ENCODE measurements at places on chromosomes 12 and 14.
A peak's percentile ranks its signal among the peaks of the same experiment; 100 is the strongest.

- no peak for DNase-seq
These were observed at the start of gene CACNA1C for GRCh38 chr12:2052826-2053678. Gene CACNA1C, plus strand, starts transcription at chr12:2052987. Its CDS starts 576 bp downstream, at chr12:2053563.

DNA sequence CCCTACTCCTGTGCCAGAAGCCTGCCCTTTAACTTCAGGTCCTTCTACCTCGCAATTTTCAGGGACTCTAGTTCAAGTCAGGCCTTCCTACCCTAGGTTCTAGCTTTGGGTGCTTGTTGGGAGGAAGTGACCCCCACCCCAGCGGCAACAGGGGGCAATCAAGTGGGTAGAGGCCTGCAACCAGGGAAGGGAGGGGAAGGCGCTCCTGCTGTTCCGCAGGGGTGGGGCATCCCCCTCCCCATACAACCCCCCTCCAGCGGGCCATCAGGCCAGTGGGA is 204 bp upstream of the PRPH start:
- DNase-seq = no peak

- DNase-seq = no peak
These were observed 267.9 kb downstream of the BCL11B start for GRCh38 chr14:99004112-99004511.

GRCh38 chr12:119153477-119154434 is 25.0 kb upstream of the HSPB8 start:
- no peak for DNase-seq

DNA sequence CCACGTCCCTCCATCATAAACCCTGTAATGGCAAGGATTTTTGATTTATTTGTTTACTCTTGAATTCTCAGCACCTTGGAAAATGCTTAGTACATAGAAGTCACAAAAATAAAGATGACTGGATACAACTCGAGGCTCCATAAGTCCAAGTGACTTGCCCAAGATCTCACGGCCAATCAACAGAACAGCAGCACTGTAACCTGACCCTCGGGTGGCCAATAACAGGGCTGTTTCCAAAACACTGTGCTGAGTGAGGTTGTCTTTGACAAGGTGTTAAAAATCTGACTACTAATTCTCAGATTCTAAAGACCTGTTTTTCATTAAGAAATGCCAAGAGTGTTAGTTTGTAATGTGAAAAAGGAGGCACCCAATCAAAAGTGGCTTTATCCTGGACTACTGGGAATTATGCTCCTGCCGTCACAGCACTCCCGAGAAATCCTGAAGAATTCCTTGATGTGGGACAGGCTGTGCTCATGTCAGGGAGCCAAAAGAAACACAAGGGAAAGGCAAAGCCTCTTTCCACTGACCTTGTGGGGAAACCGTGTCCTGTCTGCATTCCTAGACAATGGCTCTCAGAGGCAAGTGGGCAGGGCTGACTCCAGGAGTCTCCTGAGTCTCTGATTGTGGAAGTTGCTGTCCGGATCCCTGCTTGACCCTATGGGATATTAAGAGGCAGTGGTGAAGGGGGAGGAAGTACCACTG is 204.7 kb upstream of the PELI2 start:
- DNase-seq = no peak

GRCh38 chr12:89685363-89685972 is 23.2 kb downstream of the ATP2B1 start:
- no peak for DNase-seq

DNA sequence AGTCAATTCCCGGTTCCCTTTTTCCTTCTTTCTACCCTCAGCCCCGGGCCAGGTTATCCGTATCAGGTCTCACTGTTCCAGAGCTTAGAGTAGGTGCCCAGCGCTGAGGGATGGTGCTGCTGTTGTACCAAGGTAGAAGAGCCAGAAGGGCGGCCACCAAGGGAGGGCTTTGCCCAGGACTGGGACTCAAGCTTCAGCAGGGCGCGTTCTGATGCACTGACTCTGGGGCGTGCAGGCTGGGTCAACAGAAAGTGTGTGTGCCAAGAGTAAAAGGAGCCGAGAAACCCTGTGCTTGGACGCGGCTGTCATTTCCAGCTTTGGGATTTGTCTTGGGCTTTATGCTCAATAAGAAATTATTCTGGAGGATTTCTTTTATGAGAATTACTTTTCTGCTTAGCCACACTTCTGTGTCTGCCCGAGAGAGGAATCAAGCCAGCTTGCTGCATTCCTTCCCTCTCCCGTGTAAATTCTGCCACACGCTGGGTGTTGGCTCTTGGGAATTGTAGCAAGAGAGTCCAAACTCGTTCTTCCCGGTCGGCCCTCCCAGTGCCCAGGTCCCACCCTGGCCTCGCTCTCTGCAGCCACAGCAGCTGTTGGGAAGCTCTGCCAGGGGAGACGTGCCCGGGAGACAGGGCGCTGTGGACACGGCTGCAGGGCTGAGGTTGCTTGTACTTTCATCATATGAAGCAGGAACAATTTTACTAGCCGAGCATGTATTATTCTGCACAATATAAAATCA is 98.0 kb downstream of the FBXL14 start:
- DNase-seq = no peak

DNA sequence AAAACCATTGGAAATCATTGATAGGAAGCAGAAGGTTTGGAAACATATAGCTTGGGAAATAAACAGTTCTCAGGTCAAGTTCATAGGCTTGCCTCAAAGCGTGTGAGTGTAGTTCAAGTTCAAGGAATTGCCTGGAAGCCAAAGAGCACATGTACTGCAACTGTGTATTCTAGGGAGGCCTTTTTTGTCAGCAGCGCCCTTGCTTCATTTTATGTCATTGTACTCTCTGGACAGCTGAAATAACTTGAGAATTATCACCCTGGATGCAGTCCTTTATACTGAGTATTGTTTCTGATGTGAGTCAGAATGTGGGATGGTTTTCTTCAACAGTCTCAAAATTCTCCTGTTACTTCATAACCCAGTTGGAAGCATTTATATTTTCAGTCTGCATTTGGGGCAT is 16.0 kb upstream of the EVL start:
- DNase-seq = no peak

DNA sequence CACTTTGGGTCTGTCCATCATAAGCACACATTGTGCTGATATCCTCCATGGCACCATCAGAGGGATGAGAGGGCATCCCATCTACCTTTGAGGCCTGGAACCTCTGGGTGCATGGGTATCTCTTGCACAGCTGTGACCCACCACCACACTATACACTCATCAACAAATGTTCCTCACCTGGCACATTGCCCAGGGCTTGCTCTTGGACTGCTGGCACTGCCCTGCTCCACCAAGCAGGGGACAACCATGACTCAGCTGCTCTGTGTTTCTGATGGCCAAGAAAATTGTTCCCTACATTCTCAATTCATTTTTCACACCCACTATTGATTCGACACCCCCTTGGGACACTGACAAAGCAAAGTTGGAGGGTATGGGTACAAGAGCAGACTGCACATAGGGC is 155.5 kb downstream of the PTPRO start:
- DNase-seq = no peak

DNA sequence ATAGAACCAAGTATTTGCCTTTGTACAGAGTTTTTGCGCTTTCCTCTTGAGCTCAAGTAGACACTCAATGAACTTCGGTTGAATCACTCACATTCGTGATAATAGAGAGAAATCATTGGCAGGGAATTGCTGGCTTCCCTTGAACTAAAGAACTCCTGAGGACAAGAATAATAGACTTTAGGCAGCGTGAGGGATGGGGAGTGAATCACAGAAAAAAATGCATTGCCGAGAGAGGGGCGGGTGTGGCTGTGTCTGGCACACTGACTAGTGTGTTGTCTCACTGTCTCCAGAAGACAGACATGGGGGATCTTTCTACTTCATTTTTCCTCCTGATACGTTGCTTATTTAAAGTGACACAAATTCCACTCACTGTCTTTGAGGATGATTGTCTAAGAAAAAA is 805.2 kb downstream of the BCL11B start:
- DNase-seq = no peak

- peak; percentile 64 for DNase-seq
These were observed 19.4 kb downstream of the PPP1R36 start for GRCh38 chr14:64569138-64569631.

GRCh38 chr12:51534216-51535074 is 56.6 kb upstream of the SCN8A start:
- DNase-seq = no peak

GRCh38 chr12:63841571-63841970 is 2.9 kb upstream of the SRGAP1 start:
- DNase-seq = no peak

GRCh38 chr14:21924479-21924878 is 250.9 kb upstream of the OR4E1 start:
- no peak for DNase-seq

- peak; percentile 75 for DNase-seq
These were observed 199.5 kb upstream of the DCN start for GRCh38 chr12:91382081-91382543.

DNA sequence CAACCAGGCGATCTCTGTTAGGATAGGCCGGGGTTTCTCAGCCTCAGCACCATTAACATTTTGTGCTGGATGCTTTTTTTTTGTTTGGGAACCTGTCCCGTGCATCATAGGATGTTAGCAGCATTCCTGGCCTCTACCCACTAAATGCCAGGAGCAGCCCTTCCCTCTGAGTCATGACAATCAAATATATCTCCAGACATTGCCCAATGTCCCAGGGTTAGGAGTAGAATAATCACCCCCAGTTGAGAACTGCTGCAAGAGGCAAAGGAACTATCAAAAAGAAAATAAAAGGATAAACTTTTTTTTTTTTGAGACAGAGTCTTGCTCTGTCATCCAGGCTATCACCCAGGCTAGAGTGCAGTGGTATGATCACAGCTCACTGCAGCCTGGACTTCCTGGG is 76.0 kb downstream of the ACACB start:
- DNase-seq = peak; percentile 91

DNA sequence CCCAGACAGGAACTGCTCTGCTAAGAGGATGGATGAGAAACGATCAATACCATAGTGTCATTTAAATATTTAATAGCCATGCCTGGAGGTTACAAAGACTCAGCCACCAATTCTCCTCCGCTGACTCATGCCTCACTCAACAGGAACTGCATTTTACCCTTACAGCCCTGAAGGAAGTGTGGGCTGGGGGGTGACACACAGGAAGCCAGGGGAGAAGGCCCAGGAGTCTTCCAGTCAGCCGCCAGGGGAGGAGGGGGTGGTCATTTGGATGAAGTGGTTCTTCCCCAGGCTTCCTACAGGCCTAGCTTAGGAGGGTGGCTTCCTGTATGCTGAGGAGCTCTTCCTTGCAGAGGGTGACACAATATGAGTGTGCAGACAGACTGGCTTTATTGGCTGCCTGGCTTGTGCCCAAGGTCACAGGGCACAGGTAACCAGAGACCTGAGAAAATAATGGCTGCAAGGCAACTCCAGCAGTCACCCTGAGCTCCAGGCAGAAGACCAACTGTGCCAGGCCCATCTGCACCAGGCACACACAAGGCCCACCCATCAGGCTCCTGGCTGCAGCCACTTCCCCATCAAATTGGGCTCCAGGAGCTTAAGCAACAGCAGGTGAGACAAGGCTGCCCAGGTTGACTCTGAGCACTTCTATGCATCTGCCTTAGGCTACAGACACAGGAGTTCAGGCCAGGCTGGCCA is 30.6 kb upstream of the RPLP0 start:
- DNase-seq = peak; percentile 94

DNA sequence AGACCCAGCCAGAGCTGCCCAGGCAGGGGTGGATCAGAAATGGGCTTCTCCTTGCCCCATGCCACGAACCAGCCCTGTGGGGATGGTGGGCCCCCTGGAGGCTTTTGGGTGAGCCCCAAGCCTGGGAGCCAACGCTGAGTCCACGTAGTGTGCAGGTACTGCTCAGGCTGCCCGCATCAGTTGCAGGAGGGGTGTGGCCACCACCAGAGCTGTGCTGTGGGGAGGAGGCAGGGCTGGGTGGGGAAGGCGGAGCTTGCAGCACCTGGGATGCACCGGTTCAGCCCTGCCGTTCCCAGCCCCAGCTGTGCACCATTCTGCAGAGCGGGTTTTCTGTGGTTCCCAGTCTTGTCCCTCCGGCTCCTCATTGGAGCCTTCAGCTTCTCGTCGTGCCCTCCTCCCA is 36.3 kb downstream of the IL31 start:
- DNase-seq = no peak

GRCh38 chr14:36916668-36917067 is 255.0 kb downstream of the PAX9 start:
- no peak for DNase-seq

DNA sequence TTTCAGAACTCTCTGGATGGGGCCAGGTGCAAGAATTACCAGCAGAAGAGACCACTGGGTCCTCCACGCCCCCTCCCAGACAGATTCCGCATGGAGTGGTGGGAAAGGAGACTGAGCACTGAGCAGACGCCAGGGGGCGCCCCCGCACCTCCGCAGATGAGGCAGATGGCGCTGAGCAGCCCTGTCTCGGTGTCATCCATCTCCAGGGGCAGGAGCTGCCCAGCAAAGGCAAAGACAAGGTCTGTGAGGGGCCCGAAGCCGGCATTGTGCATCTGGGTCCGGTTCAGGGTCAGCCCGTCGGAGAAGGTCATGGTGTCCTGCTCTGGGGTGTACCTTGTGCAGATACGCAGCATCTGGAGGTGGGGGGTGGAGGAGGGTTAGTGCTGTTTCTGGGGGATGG is 6.3 kb upstream of the ITGB7 start:
- DNase-seq = peak; percentile 91

DNA sequence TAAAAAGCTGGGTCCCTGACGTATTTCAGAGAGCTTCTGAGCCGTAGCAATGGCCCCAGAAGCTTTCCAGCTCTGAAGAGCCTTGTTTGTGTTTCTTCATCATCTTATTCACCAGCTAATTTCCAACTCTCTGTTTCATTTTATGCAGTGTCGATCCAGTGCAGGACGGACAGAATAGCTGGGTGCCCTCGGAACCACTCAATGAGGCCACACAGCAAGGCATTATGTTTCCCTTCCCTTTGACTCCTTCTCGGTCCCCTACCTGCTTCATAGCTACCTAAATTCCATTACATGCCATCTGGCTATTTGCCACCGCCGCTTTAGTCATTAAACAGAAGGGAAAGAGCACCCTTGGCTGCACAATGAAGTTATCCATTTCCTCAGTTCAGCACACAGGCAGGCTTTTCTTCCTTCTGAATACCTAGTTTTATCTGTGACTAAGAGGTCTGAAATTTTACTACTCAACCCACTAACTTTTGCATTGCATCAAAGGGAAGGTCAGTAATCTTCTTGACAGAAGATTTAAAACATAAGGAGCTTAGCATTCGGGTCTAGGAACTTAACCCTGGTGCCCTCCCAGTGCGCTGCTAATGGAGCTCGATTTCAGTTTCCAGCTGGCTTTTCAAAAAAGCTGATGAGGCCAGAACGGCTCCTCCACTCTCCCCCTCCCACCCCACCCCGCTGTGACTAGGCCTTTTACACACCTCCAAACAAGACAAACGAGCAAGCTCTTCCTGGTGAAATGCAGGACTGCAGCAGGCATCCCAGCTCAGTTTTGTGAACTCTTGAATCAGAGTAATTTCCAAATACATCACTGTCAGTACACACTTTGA is 176.8 kb downstream of the GXYLT1 start:
- no peak for DNase-seq

- no peak for DNase-seq
These were observed 213.5 kb downstream of the PELI2 start for GRCh38 chr14:56331592-56332216.

- DNase-seq = no peak
These were observed 10.0 kb downstream of the ITGA7 start for GRCh38 chr12:55697686-55698085.

Measured in A549 (cell line).